Dorsolateral prefrontal cortex (tissue), 122 donors: ENCODE measurements at places on chromosomes 12 and 14. TPM values are rescaled to one million over a fixed set of nuclear protein-coding genes. Genes with fewer than 3 reads are reported as not detected.

OR6C4 gene
- not detected for total RNA-seq

ACOT4 gene
- 0.71 TPM for total RNA-seq

DNA sequence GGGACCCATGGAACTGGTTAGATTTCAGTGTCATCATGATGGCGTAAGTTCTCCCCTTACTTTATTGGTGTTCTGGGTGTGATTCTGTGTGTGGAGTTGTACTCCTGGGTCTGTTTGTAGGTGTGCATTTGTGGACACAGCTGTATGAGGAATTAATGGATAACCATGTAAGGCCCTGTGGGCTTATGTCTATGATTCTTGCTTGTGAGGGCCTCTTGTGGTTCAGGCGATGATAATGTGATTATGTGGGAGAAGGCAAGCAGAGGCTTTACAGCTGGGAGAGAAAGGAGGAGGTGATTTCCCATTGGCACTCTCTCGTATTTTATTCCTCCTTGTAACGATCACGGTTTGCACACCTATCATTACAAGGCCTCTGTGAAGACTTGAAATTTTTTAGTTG lies 96.1 kb downstream of the SCN8A start:
- DNase-seq = no peak

GRCh38 chr12:80472911-80473500 lies 29.0 kb downstream of the PTPRQ start:
- no peak for DNase-seq

- DNase-seq = no peak
Measured at GRCh38 chr14:51248016-51248987, 8.3 kb downstream of the TMX1 start.

- DNase-seq = no peak
Measured at GRCh38 chr12:96224219-96224615, 30.0 kb downstream of the ELK3 start.

GRCh38 chr14:36019126-36019525 lies 157.4 kb downstream of the PTCSC3 start:
- no peak for DNase-seq

- DNase-seq = no peak
Measured at GRCh38 chr12:127075981-127076380, 1191.0 kb upstream of the TMEM132C start.

GRCh38 chr12:10154145-10154496 lies 17.8 kb downstream of the OLR1 start:
- DNase-seq = no peak

DNA sequence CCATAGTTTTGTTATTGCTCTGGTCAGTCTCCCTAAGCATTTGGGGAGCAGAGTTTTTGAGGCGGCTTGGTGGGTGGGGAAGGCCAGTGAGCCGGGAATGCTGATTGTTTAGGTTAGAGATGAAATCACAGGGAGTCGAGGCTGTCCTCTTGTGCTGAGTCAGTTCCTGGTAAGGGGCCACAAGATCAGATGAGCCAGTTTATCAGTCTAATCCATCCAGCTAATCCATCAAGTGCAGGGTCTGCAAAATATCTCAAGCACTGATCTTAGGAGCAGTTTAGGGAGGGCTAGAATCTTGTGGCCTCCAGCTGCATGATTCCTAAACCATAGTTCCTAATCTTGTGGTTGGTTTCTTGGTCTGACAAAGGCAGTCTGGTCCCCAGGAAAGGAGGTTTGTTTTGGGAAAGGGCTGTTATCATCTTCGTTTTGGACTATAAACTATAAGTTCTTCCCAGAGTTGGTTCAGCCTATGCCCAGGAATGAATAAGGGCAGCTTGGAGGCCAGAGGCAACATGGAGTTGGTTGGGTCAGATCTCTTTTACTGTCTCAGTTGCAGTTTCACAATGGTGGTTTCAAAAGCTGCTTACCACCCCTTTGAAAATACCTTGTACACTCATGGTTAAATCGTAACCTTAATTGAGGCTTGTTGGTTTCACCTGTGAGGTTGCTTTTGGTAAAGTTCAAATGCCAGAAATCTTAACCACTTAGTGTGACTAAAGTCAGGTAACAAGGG lies 33.6 kb upstream of the HIGD1C start:
- DNase-seq = no peak

GRCh38 chr12:30805959-30806358 lies 51.2 kb upstream of the CAPRIN2 start:
- DNase-seq = no peak

SLC6A12 gene
- total RNA-seq = 49.8 TPM

DNA sequence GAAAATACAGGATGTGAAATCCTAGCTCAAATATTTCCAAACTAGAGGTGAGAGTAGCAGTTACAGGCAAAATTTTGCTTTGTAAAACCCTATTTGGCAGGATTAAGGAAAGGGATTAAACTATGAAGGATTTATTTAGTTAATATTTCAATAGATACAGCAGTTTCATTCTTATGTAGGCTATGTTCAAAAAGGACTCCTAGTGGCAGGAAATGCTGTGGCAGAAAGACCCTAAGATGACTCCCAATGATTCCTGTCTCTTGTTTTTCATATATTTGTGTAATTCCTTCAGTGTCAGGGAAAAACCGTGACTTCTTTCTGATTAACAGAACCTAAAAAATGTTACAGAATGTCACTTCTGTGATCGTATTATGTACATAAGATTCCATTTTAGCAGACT lies 299.5 kb upstream of the RPL10L start:
- DNase-seq = no peak

GRCh38 chr14:24283796-24284460 lies 12.5 kb upstream of the RABGGTA start:
- DNase-seq = no peak

NUBPL gene
- 18.1 TPM for total RNA-seq

GRCh38 chr12:59500335-59500734 lies 95.5 kb upstream of the SLC16A7 start:
- DNase-seq = no peak

BMP4 gene
- total RNA-seq = 5.1 TPM

NTF3 gene
- not detected for total RNA-seq

RFX4 gene
- total RNA-seq = 25.3 TPM

- no peak for DNase-seq
Measured at GRCh38 chr12:94839347-94839746, 164.2 kb downstream of the NDUFA12 start.

WNT1 gene
- total RNA-seq = not detected

NGB gene
- 13.4 TPM for total RNA-seq

- DNase-seq = no peak
Measured at GRCh38 chr14:95490138-95490509, 26.3 kb downstream of the SYNE3 start.

- no peak for DNase-seq
Measured at GRCh38 chr14:79064214-79064613, 894.0 kb downstream of the NRXN3 start.

- DNase-seq = no peak
Measured at GRCh38 chr14:101071493-101071906, 168.0 kb upstream of the RTL1 start.

TAS2R7 gene
- total RNA-seq = 1.00 TPM

DNA sequence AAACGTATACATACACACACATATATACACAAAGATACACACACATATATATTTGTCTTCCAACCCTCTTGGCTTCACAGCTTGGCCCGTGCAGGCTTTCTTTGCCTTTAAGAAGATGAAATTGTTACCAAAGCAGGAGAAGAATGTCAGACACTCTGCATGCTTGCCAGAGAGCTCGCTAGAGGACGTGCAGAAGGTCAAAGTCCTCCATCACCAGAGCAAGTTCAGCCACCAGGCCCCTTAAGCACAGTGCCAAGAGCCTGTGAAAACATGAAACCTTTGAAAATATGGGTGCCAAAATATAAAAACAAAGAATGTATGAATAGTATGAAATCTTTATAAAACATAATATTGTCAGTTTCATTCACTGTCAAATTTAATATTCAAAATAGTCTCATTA lies 14.9 kb upstream of the MCRS1 start:
- no peak for DNase-seq

- no peak for DNase-seq
Measured at GRCh38 chr14:95725685-95726336, 11.9 kb upstream of the TCL1A start.

- no peak for DNase-seq
Measured at GRCh38 chr14:100840286-100841065, 14.6 kb downstream of the MEG3 start.

DNA sequence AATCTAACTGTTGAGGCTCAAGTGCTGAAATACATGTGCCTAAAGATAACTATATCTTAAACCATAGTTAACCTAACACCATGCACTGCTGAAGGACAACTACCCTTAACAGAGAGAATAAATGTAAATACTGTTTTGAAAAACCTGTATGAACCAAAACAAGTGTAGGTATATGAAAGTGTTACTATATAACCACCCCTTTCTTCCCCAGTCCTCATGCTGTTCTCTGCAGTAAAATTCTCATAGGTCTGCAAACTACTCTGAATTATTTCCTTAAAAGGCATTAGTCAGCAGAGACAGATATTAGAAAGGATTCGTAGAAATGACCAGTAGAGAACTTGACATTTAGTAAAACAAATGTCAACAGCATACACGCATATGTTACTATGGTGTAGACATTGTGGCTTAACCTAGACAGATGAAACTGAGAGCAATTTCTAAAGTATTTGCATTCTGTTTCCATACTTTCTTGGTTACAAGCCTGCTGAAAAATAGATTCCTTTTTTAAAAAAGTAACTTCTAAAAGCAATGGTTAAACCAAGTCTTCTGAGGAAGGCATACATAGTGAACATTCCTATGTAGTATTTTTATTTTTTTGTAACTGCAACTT lies 13.9 kb downstream of the CSRP2 start:
- DNase-seq = no peak

AMIGO2 gene
- total RNA-seq = 3.6 TPM

UBE3B gene
- 42.9 TPM for total RNA-seq

- DNase-seq = no peak
Measured at GRCh38 chr12:111311011-111311410, 57.9 kb downstream of the PHETA1 start.

DNA sequence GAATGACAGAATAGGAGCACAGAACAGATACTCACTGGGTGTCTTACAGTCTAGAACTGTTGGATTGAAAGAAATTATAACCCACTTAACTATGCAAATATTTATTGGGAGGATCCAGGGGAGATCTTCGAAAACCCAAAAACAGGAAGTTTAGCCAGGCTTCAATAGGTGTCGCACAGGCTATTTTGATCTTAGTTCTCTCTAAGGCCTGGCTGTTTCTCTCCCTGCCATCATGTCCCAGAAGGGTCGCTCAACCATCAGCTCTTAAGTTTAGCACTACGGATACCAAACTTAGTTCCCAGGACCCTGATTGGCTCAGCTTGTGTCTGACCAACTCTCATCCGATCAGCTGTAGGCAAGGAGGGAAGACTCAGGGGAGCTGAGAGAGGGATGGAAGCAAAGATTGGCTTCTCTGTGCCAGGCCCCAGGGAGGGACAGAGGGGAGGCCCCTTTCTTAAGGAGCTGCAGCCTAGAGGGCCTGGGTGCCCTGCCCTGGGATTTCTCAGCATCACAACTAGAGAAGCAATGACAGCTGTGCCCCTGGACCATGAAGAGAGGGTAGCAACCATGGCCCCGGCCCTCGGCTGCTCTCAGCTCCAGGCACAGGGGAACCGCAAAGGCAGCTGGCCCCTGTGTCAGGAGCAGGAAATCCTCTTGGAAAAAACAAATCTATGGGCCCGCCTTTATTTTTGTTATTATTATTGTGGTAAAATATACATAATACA lies 13.5 kb downstream of the PHETA1 start:
- no peak for DNase-seq

RASSF9 gene
- 0.30 TPM for total RNA-seq

GRCh38 chr12:67759829-67760228 lies 111.3 kb downstream of the DYRK2 start:
- no peak for DNase-seq

PWP1 gene
- 31.7 TPM for total RNA-seq

FLRT2 gene
- total RNA-seq = 88.8 TPM

DNA sequence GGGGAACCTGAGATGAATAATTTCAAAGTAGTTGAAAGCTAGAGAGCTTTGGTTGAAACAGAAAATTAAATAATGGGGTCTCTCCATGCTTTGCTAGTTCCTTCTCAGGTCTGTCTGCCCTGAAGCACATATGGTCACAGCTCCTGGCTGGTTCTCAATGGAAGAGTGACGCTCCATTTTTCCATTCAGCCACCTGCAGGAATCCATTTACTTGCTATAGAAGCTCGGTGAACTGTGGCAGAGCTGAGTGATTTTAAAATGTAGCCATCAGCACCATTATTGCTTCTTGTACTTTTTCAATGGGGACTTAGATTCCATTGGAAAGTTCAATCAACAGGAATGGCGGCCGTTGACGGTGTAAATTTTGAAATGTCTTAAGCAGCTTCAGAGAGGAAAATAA lies 525.2 kb downstream of the GLT1D1 start:
- DNase-seq = no peak

NUP37 gene
- total RNA-seq = 8.8 TPM

CLEC4A gene
- total RNA-seq = 1.6 TPM

DNA sequence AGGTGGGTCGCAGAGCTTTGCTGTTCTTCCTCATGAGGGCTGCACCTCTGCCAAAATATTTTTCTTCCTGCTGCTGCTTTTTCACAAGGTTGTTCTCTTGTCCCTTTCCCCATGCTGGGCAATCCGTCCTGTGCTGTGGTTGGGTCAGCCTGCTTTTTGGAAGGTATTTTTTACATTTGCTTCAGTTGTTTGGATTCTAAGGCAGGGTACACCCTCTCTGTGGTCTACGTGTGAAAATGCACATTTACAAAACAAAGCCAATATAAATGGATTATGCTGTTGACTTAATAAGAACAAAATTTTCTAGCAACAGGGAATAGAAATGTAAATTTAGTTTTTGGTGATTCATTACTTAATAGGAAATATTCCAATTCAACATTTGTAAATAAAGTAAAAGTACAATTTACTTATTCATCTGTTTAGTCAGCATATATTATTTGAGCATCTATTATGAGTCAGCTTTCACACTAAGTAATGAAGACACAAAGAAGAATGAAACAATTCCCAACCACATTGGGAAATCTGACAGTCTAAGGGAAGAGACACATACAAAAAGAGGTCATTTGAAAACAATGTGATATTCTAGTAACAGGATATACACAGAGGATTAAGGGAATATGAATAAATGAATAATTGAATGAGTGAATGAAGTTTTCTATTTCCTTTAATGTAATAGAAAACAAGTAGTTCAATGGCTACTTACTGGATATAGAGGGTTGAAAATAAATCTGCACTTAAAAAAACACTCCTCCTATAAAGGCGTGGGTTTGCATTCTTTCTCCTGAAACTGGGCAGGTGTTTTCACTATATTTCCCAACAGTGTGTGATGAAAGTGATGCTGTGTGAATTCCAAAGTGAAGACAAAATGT lies 94.6 kb upstream of the PRICKLE1 start:
- DNase-seq = no peak

GRCh38 chr14:76701981-76702380 lies 59.3 kb upstream of the VASH1 start:
- no peak for DNase-seq

ZC2HC1C gene
- total RNA-seq = 7.9 TPM
